ENCODE measurements at places on chromosomes 6 and 20.

GRCh38 chr6:34459899-34460593 is 5.8 kb upstream of the PACSIN1 start:
- DNase-seq, result peak; percentile 48

DNA sequence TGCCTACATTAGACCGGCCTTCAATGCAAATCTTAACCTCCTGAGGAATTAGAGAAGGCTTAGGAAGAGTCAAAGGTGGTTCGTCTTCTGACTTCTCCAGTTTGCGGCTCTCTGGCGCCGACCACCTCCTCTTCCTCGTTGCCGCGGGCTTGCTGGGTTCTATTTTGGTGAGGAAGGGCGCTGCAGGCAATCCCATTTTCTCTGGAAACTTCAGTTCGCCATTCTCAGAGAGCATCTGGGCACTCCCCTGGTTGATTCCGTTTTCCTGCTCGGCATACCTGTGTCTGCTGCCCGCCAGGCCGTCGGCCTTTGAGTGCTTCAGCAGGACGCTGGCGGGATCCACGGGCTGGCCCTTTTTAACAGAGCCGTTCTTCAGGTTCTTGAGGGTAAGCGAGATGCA is 67.9 kb downstream of the GMPR start:
- DNase-seq, result no peak

- no peak for DNase-seq
These were observed 6.7 kb downstream of the STX11 start for GRCh38 chr6:144156991-144157390.

DNA sequence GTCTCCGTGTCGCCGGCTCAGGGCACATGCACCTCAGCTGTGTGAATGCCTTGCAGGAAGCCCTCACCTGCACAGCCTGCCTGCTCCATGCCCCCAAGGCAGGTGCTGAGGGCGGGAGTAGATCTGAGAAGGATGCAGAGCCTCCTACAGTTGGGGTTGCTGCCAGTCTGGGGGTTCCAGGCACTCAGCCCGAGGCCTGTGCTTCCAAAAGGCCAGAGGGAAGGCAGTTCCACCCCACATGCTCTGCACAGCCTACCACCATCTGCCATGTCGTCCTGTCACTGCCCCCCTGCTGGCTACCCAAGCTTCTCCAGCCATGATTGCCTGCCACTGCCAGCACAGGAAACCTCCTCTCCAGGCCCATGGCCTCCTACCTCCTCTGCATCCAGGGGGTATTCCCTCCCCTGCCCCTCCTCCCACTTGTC is 19.3 kb downstream of the ACSS1 start:
- no peak for DNase-seq

- DNase-seq, result peak; percentile 59
These were observed 22.4 kb upstream of the SNX9 start for GRCh38 chr6:157800420-157801237.

- DNase-seq, result no peak
These were observed 4.3 kb downstream of the SCUBE3 start for GRCh38 chr6:35218021-35218420.

GRCh38 chr20:32965581-32966373 is 38.5 kb downstream of the SUN5 start:
- no peak for DNase-seq

DNA sequence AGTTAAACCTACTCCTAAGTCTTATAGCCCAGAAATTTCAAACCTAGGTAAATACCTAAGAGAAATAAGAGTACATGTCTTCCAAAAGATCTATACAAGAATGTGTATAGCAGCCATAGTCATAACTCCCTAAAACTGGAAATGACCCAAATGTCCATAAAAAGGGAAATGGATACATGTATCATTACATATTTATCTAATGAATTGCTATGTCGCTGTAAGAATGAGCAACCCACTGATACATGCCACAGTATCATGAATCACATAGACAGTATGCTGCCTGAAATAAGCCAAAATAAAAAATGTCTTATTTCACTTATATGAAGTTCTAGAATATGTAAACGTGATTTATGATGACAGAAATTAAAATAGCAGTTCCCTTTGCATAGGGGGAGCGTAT is 679.5 kb downstream of the MAFB start:
- no peak for DNase-seq

GRCh38 chr6:33962246-33963027 is 158.6 kb upstream of the MLN start:
- DNase-seq, result no peak

- DNase-seq, result no peak
These were observed 167.7 kb downstream of the EYA2 start for GRCh38 chr20:47062226-47062890.

- peak; percentile 19 for DNase-seq
These were observed 9.4 kb upstream of the FRMD1 start for GRCh38 chr6:168088161-168089053.

DNA sequence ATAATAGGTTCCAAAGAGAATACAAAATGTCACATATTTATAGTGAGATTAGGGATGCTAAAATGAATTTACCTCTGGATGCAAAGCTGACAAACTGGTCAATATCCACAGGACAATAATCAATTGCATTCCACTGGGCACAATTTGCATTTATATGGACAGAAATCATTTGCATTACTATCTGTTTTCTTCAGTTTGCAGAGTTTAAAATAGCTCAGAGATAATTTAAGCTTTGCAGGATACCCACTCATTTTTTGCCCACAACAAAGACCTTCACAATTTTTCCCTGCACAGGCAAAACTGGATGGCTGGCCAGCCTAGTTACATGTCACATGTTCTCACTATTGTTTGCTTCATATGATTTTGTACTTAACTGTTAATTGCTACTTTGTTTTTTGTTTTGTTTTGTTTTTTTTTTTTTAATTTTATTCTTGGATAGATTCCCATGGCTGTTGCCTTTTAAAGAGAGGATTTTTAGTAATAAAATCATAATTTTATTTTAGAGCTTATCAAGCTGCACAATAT is 483.5 kb downstream of the UTRN start:
- no peak for DNase-seq

DNA sequence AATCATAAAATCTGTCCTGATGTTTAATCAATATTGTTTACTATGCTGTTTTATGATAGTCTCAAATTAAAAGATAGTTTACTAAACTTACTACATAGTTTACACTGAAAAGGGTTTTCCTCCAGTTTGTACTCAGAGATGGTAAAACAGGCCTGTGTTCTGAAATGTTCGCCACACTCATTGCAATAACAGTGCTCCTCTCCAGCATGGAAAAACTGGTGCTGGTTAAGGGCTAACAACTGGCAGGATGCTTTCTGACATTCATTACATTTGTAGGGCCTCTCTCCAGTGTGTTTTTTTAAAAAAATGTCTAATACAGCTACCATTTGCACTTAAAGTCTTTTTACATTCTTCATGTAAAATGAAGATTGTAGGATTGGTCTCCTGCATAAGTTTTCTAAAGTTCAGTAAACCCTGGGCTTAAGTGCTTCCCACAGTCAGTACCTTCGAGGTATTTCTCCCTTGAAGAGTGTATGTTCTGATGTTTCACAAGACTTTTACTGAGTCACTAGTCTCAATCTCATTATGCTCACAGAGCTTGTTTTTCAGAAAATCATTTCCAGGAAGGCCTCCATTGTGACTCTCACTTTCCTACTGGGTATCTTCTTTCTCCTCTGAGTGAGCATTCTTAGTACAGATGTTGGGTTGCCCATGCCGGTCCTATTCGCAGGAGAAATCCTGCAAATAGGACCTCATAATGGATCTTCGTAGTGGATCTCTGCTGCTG is 8.7 kb upstream of the ZSCAN12 start:
- DNase-seq, result no peak

DNA sequence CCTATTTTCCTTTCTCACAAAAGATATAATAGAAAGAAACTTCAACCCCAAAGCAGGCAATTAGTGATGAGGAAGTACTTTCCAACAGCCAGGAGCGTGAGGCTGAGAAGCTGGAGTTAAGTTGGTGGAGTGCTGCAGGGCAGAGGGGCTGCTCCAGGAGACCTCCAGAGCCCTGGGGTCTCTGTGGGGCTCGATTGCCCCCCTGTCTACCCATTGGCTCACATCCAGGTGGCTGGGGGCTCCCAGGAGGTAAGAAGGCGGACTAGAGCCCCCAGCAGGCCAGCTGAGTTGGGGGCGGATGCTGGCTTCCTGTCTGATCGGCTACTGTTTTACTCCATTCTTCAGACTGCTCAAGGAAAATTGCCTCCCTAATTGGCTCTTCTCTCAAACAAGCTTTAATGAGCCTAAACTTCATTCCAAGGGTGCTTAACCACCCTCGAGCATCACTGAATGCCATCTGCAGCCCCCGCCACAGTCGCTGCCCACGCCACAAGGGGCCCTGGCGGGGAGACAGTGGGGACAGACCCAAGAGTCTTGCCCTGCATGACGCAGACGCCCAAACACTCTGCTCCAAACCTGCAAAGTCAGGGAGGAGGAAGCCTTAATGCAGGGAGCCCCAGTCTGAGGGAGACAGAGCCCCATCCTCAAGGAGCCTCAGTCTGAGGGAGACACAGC is 78.6 kb downstream of the MDGA1 start:
- DNase-seq, result no peak

DNA sequence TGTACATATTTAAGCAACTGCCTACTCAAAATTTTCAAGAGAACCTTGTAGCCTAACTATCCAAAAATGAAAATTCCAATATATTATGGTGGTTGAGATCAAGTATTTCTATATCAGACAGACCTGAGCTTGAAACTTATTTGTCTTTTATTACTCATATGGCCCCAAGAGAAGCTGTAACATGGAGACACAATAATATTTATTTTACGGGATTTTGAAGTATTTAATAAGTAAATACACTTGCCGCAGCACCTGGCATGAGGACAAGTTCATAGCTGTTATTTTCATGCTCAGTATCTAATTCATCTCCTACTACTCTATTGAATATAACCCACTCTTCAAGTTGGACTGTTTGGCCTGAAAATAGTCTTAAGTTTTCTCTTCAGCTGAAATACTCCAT is 28.0 kb downstream of the PTPRK start:
- DNase-seq, result peak; percentile 81

DNA sequence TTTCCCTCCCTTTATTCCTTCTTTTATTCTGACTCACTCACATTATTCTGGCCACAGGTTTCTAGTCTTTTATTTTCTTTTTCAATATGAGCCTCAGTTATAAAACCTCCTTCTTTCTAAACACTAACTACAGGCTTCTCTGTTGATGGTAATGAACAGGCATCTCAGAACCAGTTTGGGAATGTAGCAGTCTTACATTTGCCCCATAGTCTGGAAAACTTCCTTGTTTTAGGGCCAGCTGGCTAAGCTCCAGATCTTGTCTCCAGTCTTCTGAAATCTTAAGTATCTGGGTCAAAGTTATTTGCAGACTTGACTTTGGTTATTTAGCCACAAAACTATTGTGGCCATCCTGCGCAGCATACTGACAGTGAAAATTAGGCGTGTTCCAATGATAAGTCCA is 97.0 kb upstream of the MAN1A1 start:
- DNase-seq, result peak; percentile 86

DNA sequence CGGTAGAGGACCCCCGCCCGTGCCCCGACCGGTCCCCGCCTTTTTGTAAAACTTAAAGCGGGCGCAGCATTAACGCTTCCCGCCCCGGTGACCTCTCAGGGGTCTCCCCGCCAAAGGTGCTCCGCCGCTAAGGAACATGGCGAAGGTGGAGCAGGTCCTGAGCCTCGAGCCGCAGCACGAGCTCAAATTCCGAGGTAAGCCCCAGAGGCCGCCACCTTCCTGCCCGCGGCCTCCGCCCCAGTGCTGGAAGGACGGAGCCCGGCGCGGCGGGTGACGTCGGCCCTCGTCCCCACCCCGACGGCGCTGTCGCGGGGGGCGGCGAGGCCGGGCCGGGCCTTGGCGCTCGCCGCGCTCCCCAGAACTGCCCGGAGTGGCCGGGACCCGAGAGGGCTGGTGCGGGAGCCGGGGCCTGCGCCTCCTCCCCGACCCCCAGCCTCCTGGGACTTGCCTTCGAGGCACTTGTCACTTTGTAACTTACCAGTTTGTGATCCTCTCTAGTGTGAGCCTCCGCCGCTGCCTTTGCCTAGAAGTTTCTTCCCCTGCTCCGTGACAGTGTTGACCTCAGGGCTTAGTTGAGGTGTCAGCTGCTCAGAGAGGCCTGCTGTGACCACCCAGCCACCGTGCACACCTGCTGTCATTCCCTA is 417 bp downstream of the VAPB start:
- DNase-seq, result peak; percentile 24

DNA sequence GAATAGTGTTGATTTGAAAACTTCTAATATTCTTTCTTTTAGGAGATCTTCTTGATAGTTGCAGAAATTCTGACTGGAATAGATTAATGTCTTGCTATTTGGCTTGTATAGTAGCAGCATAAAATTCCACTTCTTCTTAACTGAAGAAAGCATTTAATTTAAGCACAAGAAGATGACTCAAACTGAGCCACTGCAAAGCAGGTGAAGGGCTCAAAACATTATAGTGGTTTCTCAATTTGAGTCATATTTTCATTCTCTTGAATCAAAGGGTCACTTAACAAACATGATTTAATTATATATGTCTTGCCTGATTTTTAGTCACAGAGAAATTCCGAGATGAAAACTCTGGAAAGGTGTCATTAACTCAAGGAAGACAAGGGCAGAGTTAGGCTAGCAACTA is 239.3 kb downstream of the ZNF217 start:
- no peak for DNase-seq

GRCh38 chr6:75431379-75431778 is 62.2 kb downstream of the FILIP1 start:
- peak; percentile 49 for DNase-seq

- DNase-seq, result no peak
These were observed at the start of gene HRH3 for GRCh38 chr20:62219992-62220665. TSS of gene HRH3 (minus strand) at chr20:62220278. CDS start at chr20:62219970, 308 bp downstream.

DNA sequence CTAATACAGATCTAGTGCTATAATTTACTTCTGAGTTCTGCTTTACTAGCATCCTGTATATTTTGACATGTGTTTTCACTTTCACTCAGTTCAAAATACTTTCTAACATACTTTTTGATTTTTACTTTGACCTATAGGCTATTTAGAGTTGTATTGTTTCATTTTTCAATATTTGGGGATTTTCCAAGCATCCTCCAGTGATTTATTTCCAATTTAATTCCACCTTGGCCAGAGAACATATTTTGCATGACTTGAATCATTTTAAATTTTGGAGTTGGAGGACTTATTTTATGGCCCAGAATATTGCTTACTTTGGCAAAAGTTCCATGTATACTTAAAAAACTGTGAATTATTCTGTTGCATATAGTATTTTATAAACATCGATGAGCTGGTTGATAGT is 1215.6 kb upstream of the MAP3K7 start:
- DNase-seq, result no peak

DNA sequence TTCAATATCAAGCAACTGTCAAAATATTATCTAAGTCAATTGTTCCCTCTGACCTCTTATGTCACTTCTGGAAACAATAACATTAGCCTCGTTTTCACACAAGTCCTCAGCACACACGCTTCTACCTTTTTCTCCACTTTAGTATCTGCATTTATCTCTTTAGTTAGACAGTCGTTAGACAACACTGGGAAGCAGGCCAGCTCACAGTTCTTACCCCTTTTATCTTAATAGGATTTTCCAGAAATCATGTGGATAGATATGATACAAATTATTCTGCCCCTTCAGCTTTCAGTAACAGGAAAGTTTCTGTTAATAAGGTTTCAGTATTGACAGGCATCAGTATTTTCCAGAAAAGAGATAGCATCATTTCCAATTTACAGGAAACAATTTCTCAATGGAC is 25.9 kb upstream of the HAO1 start:
- DNase-seq, result no peak
